ENCODE measurements at places on chromosomes 1 and 21. TPM values are rescaled to one million over a fixed set of nuclear protein-coding genes. Genes with fewer than 3 reads are reported as not detected.

DNA sequence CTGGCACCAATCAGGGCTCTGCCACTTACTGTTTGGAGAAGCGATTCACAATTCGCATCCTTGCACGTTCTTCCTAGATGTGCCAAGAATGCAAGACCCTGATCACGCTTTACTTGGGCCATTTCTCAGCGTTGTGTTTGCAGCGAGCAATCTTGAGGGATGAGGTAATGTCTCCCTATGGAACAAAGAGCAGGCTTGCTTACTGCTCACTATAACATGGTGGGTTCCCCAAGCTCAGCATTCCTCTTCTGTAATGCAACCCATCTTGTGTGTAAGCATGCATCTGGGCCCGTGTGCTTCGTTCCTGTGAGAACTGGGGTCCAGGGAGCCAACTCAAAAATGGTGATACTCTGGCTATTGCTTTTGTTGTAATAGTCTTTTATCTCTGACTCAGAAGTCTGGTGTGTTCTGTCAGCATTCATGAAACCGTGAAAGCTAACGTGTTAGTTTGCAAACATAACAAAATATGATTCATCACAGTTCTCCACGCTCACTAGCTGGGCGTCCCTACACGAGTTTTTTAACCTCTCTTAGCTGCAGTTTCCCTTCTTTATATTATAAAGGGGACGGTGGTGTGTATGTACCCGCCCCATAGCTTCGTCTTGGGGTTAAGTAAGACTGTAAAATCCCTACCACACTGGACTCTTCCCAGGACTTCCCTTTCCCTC is 33.3 kb downstream of the DNTTIP2 start:
- H3K36me3 ChIP-seq: no peaks in the 10 kb centered on the region
- peak; percentile 66 for DNase-seq
- peak overlapping the region; percentile 98 for H3K4me3 ChIP-seq

DNA sequence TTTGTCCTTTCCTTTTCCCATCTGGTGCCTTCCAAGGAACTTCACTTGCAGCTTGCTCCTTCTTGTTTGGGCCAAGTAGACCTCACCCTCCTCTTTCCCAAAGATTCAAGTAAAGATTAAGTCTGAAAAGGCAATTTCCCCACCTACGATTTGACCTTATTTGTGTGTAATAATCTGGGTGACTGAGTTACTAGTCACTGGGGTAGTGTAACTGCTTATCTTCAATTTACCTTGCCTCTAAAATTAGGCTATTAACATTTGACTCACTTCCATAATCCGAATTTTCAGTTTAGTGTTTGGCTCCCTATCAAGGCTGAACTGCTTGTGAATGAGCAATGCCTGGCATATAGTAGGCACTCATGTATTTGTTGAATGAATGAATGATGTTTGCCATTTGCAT is 59.6 kb downstream of the PLA2G4A start:
- H3K4me3 ChIP-seq: no peak overlapping the region
- H3K4me1 ChIP-seq: no peaks in the 10 kb centered on the region
- no peak overlapping the region for H3K27ac ChIP-seq
- no peak for DNase-seq
- no peaks in the 10 kb centered on the region for H3K36me3 ChIP-seq

DNA sequence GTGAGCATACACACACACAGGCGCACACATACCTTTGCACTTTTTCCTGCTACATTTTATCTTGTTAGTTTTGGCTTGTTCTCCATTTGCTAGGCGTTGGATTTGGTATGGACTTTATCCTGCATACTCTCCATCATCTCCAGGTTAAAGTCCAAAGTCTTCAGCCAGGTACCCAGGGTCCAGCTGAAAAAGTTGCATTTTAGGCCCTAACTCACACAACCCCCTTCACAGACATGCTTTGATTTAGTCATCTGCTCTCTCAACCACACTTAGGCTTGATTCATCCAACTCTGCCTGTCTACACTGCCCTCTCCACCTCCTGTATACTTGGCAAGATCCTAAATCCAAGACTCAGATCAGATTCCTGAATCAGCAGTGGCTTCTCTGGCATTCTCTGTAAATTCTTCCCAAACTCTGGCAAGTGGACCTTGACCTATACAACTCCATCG is 10.7 kb upstream of the LAMB3 start:
- H3K36me3 ChIP-seq: no peaks in the 10 kb centered on the region
- H3K27me3 ChIP-seq: no peaks in the 10 kb centered on the region
- DNase-seq: no peak
- H3K27ac ChIP-seq: no peak overlapping the region
- no peak overlapping the region for H3K4me3 ChIP-seq

DNA sequence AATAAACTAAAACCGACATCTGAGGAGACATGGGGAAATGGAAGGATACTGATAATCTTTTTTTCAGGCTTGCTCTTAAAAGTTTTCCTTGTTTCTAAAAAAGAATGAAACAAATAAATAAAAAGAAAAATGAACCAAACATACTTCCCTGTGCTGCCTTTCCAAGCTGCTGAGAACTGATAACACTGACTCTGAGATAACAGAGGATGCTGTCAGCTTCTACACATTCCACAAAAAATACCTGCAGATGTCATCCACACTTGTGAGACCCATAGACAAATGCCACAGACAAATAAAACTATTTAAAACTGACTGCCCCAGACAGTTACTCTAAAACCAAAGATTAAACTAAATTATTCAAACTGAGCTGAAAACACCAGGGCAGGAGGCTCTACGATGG is 12.0 kb upstream of the OR6K3 start:
- DNase-seq: no peak
- peaks cover 3% of the 10 kb centered on the region for H3K27me3 ChIP-seq
- H3K36me3 ChIP-seq: no peaks in the 10 kb centered on the region
- H3K4me1 ChIP-seq: no peaks in the 10 kb centered on the region
- no peak overlapping the region for H3K4me3 ChIP-seq

DNA sequence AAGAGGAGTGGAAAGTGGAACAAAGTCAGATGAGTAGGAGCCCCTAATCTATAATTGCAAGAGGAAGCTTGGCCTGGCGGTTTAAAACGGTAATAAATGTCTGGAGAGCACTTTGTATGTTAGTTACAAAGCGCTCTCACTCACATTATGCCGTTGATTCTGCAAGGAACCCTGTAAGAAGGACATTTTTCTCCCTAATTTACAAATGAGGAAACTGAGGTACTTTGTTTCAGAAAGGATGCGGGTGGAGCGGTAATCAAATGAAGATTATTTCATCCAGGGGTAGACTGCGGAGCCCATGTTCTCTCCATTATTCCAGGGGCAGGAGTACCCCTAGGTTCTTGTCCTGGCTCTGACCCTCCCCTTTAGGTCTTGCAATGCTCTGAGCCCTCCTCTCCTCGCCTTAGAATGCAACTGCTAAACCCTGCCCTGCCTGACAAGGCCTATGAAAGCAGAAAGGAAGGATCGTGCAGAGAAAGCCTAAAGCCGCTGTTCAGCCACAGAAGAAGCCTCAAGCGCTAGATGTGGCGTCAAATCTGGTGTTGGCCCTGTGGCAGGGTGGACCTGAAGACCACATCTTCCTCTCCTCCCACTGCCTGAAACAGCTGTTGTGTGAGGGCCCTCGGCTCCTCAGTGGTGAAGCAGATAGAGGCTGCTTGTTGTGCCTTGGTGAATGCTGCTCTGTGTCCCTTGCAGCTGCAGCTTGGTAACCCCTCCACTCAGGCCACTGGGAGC is 588 bp upstream of the PACC1 start:
- no peaks in the 10 kb centered on the region for H3K27me3 ChIP-seq
- peaks cover 27% of the 10 kb centered on the region for H3K4me1 ChIP-seq
- H3K36me3 ChIP-seq: peaks cover 11% of the 10 kb centered on the region
- H3K4me3 ChIP-seq: peak overlapping the region; percentile 61
- peak; percentile 22 for DNase-seq

DNA sequence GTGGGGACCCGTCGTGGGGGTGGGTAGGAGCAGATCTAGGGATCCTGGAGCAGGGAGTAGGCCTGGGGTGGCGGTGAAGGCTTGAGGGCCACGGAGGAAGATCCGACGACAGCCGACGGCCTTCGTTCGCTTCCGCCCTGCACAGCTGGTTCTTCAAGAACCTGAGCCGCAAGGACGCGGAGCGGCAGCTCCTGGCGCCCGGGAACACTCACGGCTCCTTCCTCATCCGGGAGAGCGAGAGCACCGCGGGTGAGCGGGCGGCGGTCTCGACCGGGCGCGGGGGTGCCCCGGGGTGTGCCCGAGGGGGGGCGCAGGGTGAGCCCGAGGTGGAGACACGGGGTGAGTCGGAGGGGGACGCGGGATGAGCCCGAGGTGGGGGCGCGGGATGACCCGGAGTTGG is 16.5 kb upstream of the HDAC1 start:
- H3K27ac ChIP-seq: no peak overlapping the region
- H3K27me3 ChIP-seq: no peaks in the 10 kb centered on the region

GRCh38 chr1:33762962-33763361 is 100.9 kb upstream of the HMGB4 start:
- no peaks in the 10 kb centered on the region for H3K36me3 ChIP-seq
- no peak for DNase-seq
- no peaks in the 10 kb centered on the region for H3K4me1 ChIP-seq

GRCh38 chr1:236354330-236355147 is 39.5 kb upstream of the EDARADD start:
- H3K27me3 ChIP-seq: no peaks in the 10 kb centered on the region
- H3K27ac ChIP-seq: no peak overlapping the region
- no peak for DNase-seq
- H3K4me1 ChIP-seq: no peaks in the 10 kb centered on the region
- no peaks in the 10 kb centered on the region for H3K36me3 ChIP-seq
- no peak overlapping the region for H3K4me3 ChIP-seq

- peaks cover 29% of the 10 kb centered on the region for H3K4me1 ChIP-seq
- DNase-seq: no peak
- H3K4me3 ChIP-seq: no peak overlapping the region
- H3K27me3 ChIP-seq: no peaks in the 10 kb centered on the region
- no peaks in the 10 kb centered on the region for H3K36me3 ChIP-seq
These were observed 24.7 kb downstream of the LYST start for GRCh38 chr1:235841938-235842545.

SMYD3 gene
- total RNA-seq: 48.0 TPM

SDHC gene
- 74.5 TPM for total RNA-seq

ZBTB8A gene
- 0.16 TPM for total RNA-seq

OXCT2 gene
- 2.2 TPM for total RNA-seq

TNFRSF9 gene
- 2.6 TPM for total RNA-seq

LENEP gene
- total RNA-seq: not detected

Measured in natural killer cell (primary cell).